Stimulated activated CD4-positive, alpha-beta T cell treated with anti-CD3 and anti-CD28 coated beads, Interleukin-1b, Interleukin-23, amount 100 ng/mL, for 24 hours (primary cell): ENCODE measurements at places on chromosomes 12 and 14.

DNA sequence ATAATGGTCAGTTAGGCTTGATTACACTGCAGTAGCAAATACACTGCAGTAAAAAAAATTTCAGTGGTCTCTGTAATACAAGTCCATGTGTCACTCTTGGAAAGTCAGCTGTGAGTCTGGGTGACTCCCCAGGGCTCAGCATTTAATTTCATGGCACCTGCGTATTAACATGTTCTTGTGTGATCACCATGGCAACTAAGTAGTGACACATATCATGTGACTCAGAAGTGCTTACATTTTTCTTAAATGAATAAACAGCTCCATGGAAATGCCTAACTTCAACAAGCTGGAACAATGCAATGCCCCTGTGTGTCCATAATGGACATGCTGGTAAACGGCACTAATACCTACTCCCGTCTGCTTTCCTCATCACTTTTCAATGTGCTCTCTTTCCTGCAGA is 88.5 kb upstream of the ANO4 start:
- DNase-seq, result no peak

DNA sequence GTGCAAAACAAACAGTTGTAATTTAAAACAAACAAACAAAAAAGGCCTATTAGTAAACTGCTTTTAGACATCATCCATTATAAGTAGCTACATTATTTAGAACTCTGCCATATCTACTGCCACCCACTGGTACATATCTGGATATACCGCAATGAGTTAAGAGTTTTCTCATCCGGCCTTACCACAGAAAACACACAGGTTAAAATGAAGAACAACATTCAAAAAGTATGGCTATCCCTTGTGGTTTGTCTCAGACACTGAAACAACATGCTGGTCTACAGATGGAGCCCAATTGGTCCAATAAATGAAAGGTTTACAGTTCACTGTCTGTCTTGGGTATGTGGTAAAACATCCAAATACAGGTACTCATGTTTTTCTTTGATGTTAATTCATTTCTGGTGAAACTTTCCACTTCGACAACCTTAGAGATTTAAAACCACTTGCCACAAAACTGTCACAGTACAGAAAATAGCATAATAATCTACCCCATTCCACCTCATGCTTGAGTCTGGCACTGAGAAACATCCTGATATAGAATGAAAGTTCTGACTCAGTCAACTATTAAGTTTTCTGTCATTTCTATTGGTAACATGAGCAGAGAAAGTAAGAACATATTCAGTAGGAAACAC is 354.3 kb downstream of the CEP128 start:
- DNase-seq, result no peak

- DNase-seq, result no peak
Measured at GRCh38 chr12:124938587-124938986, 24.1 kb upstream of the UBC start.

DNA sequence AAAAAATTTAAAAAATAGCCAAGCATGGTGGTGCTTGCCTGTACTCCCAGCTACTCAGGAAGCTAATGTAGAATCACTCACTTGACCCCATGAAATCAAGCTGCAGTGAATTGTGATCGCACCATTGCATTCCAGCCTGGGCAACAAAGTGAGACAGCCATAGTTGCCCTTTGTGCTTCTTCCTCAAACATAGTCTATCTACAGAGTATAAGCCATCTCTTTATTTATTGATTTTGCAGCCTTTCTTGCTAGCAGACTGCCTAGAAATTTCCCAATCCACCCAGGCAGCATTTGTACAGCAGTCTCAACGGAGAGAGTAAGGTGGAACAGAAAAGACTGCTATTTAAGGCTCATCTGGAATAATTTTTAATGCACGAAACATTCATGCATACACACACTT is 68.8 kb downstream of the IPO8 start:
- DNase-seq, result no peak

DNA sequence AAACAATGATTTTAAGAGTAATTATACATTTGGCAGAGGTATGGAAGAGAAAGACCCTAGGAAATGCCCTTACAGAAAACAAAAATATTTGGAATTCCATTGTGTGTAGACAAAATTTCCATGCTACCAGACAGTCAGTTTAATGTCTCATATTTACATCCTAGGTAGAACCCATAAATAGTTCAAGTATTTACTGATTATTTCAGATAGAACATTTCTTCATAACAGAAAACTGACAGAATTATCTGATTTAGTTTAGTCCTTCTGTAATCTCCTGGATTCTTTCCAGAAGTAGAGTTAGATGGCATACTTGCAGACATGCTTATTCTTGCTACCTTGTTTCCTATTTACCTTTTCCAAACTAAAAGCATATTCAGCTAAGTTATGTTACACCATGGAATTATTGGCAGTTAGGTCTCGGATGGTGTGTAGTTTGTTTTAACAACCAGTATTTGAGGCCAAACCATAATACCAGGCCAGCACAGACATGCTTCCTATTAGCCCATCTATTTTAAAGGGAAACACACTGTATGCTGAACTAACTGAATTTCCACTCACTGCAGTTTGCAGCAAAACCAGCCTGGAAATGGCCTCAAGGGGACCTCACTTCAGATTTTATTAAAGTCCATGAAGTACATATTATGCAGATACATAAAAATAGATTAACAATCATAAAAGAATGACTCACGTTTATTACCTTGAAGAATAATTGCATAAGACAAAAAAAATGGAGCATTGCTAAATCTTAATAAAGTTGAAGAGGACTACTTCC is 126.6 kb upstream of the LRIG3 start:
- no peak for DNase-seq

DNA sequence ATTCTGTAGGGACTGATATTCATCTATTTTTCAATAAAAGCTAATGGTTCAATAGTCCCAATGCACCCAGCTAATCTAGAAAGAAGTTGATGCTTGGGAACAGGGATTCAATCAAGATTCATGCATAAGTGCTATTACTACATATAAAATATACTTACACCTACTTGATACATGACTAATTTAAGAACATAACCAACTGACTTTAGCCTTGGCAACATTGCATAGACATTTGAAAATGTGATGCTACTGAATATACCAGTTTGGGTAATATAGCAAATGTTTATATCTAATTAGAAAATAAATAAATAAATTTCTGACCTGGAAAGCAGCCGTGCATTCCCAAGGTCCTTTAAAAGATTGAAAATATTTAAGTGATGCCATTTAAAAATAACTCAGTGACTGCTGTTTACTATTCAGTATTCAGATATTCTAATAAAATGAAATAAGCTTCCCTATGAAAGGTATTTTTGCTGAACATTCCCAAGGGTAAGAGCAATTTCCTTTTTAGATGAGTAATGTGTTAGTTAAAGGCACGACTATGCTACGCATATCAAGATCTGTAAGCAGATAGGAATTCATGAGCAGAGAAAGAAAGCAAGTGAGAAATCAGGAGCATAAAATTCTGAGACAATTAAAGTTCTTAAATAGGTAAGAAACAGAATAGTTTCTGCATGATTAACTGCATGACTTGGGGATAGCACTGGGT is 160.6 kb upstream of the SYT1 start:
- DNase-seq, result no peak

DNA sequence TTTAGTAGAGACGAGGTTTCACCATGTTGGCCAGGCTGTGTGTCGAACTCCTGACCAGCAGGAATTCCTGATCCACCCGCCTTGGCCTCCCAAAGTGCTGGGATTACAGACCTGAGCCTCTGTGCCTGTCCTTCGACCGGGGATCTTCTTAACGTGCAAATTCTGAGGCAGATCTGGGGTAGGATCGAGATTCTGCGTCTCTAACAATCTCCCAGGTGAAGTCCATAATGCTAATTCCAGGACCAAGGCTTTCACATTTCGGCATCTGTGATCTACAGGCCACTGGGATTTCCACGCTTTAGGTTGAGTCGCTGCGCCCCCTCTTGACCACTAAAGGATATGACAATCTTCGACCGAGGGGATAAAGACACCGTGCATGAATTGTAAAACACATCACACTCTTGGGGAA is 24.8 kb downstream of the FOS start:
- DNase-seq, result no peak

DNA sequence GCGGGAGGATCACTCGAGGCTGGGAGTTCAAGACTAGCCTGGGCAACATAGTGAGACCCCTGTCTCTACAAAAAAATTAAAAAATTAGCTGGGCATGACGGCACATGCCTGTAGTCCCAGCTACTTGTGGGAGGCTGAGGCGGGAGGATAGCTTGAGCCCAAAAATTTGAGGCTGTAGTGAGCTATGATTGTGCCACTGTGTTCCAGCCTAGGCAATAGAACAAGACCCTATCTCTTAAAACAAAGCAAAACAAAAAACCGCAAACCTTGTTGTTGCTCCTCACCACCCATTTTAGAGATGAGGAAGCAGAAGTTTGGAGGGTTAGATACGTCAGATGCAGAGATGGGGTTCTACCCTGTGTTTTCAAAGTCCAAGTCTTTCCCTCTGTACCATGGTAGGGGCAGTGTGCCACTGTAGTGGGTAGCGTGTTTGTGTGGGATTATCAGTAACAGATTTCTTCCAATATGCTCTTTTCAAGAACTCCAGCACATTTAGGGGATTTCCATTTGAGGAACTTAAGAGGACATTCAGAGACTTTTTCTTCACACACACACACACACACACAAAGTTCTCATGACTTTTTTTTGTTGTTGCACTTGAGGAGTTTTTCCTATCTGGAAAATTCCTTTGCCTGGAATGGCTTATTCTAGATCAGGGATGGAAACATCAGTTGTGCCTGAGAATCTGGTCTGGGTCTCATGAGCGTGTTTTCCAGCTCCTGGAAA is 186.5 kb downstream of the CHST11 start:
- DNase-seq, result no peak

- no peak for DNase-seq
Measured at GRCh38 chr14:88775532-88775931, 17.2 kb downstream of the EML5 start.

GRCh38 chr12:68435816-68436215 is 103.7 kb upstream of the MDM1 start:
- DNase-seq, result no peak

GRCh38 chr14:81633496-81633895 is 99.8 kb upstream of the SEL1L start:
- DNase-seq, result no peak
